T-helper 17 cell (primary cell): ENCODE measurements at places on chromosomes 7 and 10. TPM values are rescaled to one million over a fixed set of nuclear protein-coding genes. Genes with fewer than 3 reads are reported as not detected.

- H3K4me3 ChIP-seq = no peak overlapping the region
- H3K27me3 ChIP-seq = peaks cover 4% of the 10 kb centered on the region
- DNase-seq = no peak
- no peak overlapping the region for H3K27ac ChIP-seq
Observed at GRCh38 chr7:95584769-95585425, 11.4 kb downstream of the PDK4 start.

DNA sequence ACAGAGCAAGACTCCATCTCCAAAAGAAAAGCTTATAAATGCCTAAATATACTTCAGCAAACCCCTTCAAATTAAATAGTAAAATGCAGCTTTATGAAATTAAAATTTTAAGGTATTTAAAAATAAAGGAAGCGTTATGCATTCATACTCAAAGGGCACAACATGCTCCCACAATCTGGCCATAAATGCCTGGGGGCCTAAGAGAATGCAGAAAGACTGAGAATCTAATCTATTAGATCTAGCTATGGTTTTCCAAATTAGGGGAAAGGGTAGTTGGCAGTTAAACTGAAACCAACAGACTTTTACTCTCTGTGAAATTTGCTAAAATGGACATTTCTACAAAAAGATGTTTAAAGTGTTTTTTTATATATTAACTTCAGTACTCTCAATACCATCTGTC lies 40.6 kb downstream of the SORBS1 start:
- H3K4me1 ChIP-seq = peaks cover 2% of the 10 kb centered on the region
- DNase-seq = no peak
- peaks cover 27% of the 10 kb centered on the region for H3K27me3 ChIP-seq
- no peak overlapping the region for H3K27ac ChIP-seq

DNA sequence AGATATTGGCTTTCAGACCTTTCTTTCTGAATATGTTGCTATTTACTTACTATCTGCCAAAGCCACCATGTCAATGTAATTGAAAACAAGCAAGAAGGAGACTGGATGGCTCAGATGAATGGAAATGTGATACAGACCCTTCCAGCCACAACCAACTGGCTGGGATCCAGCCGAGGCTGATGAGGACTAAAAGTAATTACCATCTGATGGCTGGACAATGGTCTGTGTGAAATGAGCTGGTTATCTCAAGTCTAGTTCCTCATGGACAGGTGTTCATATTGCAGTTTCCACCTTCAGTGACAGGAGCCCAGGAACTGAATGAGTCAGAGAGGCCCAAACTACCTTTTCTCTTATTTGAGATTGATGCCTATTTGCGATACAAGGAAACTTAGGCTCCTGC lies 267.5 kb downstream of the GATA3 start:
- no peaks in the 10 kb centered on the region for H3K36me3 ChIP-seq
- no peaks in the 10 kb centered on the region for H3K27me3 ChIP-seq
- no peak for DNase-seq
- H3K4me1 ChIP-seq = peaks cover 16% of the 10 kb centered on the region
- H3K27ac ChIP-seq = no peak overlapping the region

- H3K36me3 ChIP-seq = no peaks in the 10 kb centered on the region
- DNase-seq = no peak
- peaks cover 29% of the 10 kb centered on the region for H3K27me3 ChIP-seq
- H3K27ac ChIP-seq = no peak overlapping the region
Observed at GRCh38 chr7:103432712-103433111, 13.3 kb downstream of the SLC26A5 start.

Gene STAMBPL1
- 20.7 TPM for total RNA-seq

Gene FBXL13
- 1.4 TPM for total RNA-seq

Gene CNPY1
- total RNA-seq = not detected
